SW480 (cell line): ENCODE measurements at places on chromosomes 7 and 10.
A peak's percentile ranks its signal among the peaks of the same experiment; 100 is the strongest.

- DNase-seq = no peak
Measured at GRCh38 chr7:45229156-45229920, 71.7 kb downstream of the RAMP3 start.

- no peak for DNase-seq
Measured at GRCh38 chr7:684416-684815, 42.1 kb upstream of the DNAAF5 start.

- DNase-seq = no peak
Measured at GRCh38 chr10:11654659-11655058, 43.2 kb upstream of the USP6NL start.

DNA sequence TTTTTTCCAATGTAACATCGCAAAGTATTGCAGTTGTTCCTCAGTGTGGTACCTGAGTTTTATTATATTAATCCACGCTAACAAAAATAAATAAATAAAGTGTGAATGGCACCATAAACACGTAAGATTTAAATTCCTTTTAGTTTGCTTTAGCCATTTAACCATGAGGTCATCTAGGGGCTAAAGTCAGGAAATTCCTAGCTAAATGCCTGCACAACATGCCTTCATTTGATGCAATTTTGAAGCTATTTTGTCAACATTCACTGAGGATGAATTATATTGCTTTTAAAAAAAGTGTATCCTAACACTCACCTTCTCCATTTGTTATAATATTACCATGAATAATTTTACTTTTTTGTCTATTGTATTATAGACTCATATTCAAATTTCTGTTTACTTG is 714.4 kb downstream of the GATA3 start:
- no peak for DNase-seq

GRCh38 chr10:3261921-3262320 is 89.3 kb upstream of the PITRM1 start:
- no peak for DNase-seq

DNA sequence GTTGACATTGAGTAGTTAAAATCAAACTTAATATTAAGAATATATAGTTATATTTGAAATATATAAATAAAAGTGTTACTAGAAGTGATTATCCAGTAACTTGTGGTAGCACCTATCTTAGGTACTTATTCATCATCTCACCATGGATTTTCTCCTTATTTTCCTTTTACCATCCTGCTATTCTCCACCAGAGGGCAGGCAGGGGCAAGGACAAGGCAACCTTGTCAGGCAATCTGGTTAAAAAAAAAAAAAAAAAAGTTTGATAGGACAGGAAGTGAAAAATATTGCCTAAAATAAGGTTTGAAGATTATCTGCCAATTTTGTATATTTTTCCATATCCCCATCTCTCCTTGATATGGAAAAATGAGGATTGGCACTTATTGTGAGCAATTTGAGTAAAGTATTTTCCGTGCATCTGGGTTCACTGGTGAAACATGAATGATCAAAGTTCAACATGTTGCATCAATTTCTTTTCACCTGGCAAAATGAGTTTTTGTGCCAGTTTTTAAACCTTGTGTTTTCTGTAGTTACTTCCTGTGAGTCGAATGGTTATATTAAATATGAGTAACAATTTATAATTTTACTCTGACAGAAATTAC is 256.7 kb downstream of the AGMO start:
- DNase-seq = peak; percentile 60

DNA sequence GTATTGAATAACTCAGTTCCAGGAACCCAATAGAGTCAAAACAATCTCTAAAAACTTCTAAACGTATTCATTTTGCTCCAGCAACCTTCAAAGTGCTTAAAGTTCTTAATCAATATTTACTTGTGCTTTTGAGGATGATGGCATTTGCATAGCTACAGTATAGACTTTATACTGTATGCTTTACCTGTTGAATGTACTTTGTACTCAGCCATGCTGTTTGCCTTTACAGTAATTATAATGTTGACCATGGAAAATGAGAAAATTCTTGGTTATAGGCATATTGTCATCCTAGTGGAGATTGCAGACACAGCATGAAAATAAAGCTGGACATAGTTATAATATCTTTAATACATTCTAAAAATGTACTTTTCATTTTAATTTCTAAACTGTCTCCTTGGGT is 762.7 kb upstream of the PHF14 start:
- DNase-seq = no peak

DNA sequence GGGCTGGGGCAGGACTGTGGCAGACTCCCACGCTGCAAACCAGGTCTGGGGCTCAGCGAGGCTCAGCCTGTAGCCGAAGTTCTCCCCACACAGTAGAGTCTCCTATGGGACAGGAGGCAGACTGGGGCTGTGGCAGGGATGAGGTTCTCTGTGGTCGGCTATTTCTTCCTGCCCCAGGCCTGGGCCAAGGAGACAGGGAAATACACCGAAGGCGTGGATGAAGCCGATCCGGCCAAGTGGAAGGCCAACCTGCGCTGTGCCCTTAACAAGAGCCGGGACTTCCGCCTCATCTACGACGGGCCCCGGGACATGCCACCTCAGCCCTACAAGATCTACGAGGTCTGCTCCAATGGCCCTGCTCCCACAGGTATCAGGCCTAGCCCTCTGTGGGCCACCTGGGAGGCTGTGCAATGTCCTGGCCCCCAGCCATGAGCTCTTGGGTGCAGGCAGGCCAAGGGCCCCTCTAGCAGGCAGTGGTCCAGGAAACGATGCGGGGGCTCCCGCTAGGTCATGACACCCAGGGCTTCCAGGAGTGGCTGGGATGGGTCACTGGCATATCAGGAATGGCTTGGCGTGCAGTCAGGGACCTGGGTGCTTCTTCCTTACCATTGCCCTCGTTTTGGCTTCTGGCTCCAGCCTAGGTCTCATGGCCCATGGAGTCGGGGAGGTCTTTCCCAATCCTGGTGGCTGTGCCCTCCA is 8.1 kb downstream of the IRF5 start:
- DNase-seq = no peak

DNA sequence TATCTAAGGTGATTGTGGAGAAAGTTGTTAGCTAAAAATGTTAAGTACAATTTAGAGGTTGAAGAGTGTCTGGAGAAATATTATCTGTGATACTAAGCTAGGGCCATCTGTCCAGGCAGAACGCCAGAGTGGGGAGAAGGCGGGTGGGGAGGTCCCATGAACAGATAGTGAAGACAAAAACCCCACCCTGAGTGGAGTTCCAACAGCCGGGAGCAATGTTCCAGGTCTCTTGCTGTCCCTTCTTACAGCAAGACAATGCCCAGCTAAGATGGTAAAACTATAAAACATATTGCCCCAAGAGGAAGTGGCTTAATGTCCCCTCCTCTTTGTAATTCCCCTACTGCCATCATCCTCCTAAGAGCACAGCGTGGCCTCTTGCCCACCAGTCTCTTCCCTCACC is 10.4 kb upstream of the IL15RA start:
- DNase-seq = no peak

GRCh38 chr7:21217365-21217764 is 210.5 kb upstream of the SP4 start:
- no peak for DNase-seq
